Activated CD4-positive, alpha-beta T cell treated with anti-CD3 and anti-CD28 coated beads, Interleukin-2, amount 50 U/mL, for 1 hour (primary cell): ENCODE measurements at places on chromosomes 1 and 21.

GRCh38 chr1:245270972-245271371 lies 116.2 kb downstream of the KIF26B start:
- DNase-seq = no peak

DNA sequence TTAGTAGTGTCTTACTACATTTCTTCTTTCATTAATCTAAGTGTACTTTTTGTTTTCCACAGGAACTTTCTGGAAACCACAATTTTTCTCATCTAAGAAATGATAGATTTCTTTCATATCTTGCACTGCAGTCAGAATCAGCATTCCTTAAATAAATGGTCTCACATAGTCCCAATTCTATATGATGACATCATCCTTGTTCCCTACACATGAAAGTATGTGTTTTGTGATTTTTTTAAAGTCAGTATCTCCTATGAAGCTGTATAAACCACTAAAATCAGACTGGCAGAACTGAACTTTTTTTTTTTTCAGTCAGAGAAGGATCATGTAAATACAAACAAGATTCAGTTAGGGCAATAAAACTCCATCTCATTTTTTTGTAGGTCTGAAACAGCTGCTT lies 742.6 kb upstream of the CXADR start:
- no peak for DNase-seq

DNA sequence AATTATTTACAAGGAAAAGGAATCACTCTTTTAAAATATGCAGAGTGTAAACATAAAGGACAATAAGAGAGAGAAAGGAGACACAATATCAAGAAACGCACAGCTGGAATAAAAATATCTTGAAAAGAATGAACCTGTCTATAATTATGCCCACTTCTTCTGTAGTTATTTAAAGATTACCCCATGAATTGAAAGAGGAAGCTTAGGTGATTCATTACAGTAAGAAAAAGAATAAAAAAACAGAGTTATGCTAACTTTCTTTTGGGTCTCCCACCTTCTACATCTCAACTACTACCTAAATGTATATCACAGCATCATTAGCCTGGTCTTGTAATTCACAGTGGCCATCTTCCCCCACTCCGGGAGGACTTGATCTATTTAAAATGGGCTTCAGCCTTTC lies 182.1 kb downstream of the MRPL39 start:
- no peak for DNase-seq

- no peak for DNase-seq
These were observed 29.7 kb downstream of the ADARB1 start for GRCh38 chr21:45103971-45104520.

GRCh38 chr1:221829327-221830015 lies 87.6 kb upstream of the DUSP10 start:
- DNase-seq = peak; percentile 15
